BE2C (cell line): ENCODE measurements at places on chromosomes 7 and 10.

GRCh38 chr10:31590023-31590800 is 271.2 kb downstream of the ZEB1 start:
- no peak for DNase-seq

DNA sequence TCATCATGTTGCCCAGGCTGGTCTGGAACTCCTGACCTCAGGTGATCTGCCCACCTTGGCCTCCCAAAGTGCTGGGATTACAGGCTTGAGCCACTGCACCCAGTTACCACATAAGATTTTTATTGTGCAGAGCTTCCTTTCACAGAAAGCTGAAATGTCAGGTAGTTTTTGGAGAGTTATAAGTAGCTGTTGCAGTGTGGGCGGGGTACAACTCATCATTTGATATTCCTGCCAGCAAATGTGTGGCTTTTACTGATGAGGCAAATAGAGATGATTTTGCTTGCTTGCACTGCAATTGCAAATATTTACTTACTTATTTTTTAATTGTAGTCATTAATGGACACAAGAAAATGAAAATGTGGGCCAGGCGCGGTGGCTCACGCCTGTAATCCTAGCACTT is 32.4 kb downstream of the NKX2-3 start:
- no peak for DNase-seq

GRCh38 chr7:7908622-7909145 is 59.9 kb upstream of the GLCCI1 start:
- no peak for DNase-seq

DNA sequence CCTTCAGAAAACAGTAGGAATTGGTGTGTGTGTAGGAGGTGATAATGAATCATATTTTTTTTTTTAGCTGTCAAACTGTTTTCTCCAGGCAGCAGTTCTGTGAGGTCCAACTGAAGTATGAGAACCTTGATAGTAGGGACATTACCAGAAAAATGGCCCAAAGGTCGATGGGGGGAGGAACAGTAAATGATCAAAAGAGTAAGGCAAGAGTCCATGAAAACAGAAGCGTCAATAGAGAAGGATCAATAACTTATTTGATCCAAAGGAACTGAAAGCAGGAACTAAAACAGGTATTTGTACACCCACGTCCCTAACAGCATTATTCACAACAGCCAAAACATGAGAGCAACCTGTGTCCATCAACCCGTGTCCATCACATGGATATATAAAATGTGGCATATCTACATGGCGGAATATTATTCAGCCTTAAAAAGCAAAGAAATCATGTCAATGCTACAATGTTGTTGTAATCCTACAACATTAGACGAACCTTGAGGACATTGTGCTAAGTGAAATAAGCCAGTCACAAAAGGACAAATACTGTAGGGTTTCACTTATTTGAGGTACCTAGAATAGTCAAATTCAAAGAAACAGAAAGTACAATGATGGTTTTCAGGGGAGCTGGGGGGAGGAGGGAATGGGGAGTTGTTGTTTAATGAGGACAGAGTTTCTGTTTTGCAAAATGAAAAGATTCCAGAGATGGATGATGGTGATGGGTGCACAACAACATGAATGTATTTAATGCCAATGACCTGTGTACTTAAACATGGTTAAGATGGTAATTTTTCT is 214.0 kb upstream of the KLF14 start:
- DNase-seq, result no peak

DNA sequence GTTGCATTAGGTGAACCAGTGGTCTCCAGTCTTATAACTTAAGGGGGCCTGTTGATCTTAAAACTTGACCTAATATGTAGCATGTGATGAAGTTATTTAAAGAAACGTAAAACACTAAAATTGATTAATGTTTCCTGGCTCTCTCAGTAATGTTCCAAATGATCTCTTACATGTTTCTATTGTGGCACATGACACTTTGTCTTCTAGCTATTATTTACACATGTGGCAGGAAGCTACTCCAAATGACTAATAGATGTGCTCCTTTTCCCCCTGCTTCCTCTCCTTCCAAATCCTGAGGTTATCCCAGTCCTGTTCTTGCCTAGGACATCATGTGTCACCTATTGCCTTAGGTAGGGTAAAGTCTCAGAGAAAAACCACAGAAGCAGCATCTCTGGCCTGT is 89.4 kb downstream of the FAS start:
- DNase-seq, result no peak

GRCh38 chr7:3916146-3916545 is 615.1 kb downstream of the SDK1 start:
- no peak for DNase-seq

- no peak for DNase-seq
Observed at GRCh38 chr10:110843796-110844616, 27.7 kb upstream of the PDCD4 start.
